ENCODE measurements at places on chromosomes 7 and 10.

- peak; percentile 17 for DNase-seq
These were observed 593 bp upstream of the ADRA2A start for GRCh38 chr10:111076191-111076681.

DNA sequence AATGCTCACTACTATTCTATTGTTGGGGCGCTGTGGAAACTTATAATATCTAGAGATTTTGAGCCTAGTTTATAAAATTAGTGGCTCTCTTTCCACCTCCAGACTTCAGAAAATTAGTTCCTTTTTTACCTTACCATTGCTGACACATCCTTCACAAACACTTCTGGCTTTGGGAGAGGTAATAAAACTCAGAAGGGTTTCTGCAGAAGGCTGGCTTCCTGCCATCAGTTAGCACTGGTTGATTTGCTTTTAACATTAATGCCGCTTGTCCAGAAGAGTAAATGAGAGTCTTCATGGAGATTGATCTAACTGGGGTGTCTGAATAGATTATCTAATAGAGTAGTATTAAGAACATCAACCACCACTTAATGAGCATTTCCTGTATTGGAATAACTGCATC, 20.3 kb downstream of the ACSM6 start:
- no peak for DNase-seq

GRCh38 chr7:155411718-155412415, 46.1 kb upstream of the EN2 start:
- no peak for DNase-seq

DNA sequence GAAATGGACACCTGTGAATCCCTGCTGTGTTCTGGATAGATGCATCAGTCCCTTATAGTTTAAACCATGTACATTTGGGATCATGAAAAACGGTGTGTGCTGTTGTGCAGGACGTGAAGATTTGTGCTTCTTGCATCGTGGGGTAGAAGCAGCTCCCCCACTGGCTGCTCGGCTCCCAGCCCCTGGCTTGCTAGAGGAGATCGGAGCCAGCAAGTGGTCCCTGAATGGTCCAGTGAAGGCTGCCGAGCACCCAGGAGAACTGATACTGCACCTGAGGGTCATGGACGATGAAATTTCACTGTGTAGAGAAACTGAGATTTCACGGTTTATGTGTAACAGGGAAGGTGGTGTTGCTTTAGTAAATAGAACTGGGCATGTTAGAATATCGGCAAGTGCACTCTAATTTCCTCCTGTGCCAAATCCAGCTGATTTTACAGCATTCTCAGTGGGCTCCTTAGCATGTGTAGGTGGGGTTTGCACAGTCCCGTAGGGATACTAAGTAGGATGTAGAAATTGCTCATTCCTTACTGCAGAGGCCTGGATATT, 655.1 kb upstream of the FOXK1 start:
- no peak for DNase-seq

DNA sequence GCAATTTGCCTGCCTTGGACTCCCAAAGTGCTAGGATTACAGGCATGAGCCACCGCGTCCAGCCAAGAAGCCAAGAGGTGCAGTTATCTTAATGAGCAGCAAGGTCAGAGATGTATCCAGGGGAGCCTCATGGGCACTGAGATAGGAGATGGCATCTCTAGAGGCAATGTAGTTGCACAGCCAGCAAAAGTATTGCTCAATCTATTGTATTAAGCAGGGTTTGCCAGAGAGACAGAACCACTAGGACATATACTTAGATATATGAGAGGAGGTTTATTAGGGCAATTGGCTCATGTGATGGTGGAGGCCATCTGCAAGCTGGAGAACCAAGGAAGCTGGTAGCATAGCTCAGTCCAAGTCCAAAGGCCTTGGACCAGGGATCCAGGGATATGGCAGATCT, 16.3 kb upstream of the VPS26A start:
- no peak for DNase-seq

DNA sequence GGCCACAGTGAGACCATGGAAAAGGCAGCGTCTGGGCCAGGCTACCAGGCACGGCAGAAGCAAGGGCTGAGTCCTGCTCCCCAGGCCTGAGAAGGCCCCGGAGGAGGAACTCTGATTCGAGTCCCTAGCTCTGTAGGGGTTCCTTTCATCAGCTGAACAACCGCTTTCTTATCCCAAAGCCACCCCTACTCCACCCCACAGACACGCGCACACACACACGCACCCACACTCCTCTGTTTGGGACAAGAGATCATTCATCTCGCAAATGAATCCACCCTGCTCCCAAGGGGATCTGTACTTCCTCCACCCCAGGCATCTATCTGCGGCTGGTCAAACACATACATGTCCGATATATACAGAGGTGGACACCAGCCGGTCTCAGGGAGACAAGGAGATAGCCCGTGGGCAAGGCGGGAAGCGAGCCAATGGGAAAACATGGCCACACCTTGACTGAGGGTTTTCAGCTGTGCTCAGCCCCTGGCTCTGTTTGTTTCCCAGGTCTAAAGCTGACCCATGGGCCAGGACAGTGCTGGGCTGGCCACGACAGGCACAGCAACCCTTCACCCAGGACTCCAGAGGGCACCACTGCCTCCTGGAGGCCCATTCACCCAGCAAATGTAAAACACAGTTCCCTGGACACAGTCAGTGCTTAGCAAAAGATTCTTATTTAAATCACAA, 7.3 kb downstream of the ZCCHC24 start:
- no peak for DNase-seq

- DNase-seq, result no peak
These were observed 166.7 kb upstream of the BET1 start for GRCh38 chr7:94170836-94171235.

DNA sequence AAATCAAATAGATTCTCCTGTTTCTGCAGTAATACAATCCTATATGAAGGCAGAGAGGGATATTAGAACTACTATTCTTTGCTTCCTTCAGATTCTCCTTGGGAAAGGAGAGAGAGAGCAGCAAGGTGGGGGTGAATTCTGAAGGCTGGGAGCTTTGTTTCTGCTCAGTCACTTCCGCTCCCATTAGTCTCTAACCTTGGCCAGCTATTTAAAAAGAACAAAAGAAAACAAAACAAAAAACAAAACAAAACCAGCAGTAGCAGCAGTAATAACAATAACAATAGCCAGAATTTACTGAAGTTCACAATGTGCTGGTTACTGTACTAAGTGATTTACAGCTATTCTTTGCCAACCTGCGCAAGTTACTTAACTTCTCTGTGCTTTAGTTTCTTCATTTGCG, 9.9 kb downstream of the GPR85 start:
- DNase-seq, result no peak

GRCh38 chr10:14571866-14572507, 202.7 kb downstream of the FAM107B start:
- peak; percentile 33 for DNase-seq

DNA sequence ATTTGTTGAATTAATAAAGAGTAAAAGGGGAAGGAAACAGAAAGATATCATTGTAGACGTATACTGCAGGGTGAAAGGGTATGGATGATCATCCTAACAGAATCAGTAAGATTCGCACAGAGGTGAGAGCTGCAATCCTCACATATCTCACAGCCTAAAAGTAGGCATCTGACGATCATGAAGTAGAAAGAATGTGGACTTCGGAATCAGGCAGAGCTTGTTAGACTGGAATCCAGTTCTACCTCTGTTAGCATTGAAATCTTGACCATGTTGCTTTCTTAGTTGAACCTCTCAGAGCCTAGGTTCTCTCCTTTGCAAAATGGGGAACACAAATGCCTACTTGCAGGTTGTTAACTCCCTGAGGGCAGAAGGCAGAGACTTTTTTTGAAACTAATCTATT, 320.0 kb upstream of the C7orf33 start:
- no peak for DNase-seq

DNA sequence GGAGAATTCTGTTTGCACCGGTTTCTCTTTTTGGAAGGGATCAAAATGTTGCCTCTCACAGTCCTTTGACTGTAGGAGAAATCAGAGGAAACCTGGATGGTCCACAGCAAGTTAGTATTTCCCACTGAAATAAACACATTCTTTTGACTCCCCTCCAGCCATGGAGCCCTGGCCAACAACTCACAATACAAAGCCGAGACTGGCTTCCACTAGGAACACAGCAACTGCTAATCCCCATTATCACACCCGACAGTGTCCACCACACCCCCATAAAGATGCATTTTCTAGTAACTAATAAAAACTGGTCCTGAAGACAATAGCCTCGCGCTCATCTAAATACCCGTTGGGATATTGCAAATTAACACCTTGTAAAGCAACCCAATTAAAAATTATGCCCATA, 798 bp upstream of the MACROH2A2 start:
- DNase-seq, result no peak

DNA sequence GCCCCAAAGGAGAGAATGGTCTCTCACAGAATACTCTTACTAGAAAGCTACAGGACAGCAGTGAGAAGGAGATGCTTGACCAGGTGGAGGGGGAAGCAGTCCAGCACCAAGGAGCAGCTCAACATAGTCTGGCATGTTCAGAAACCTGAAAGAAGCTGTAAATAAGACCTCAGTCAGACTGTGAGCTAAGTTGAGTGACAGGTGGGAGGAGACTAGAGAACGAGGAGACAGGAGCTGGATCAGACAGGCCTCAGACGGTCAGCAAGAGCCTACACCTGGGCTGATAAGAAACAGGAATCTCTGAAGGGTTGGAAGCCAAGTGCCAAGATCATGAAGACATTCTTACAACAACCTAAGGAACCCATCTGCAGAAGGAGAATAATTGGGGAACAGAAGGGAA, 54.5 kb downstream of the ELMO1 start:
- no peak for DNase-seq
